Fibroblast of skin of right quadriceps (primary cell): ENCODE measurements at places on chromosomes 7 and 10.

DNA sequence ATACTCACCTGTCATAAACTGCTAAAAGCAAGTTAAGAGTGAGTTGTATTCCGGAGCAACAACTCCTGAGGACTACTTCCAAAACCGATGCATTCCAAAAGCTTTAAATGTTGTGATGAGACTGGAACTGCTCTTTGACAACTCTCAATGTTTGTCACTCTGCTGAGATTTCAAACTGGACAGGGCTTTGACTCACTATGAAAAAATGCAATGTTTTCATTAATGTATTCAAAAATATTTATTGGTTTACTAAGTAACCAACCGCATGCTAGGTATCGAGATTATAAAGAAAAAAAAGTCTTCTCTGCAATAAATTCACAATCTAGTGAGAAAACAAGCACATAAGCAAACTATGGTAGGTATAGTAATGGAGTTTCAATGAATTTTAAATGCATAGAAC, 107.9 kb upstream of the GNAI1 start:
- no peak for DNase-seq

- peak; percentile 46 for DNase-seq
These were observed 28.1 kb upstream of the GPR22 start for GRCh38 chr7:107441581-107442422.

DNA sequence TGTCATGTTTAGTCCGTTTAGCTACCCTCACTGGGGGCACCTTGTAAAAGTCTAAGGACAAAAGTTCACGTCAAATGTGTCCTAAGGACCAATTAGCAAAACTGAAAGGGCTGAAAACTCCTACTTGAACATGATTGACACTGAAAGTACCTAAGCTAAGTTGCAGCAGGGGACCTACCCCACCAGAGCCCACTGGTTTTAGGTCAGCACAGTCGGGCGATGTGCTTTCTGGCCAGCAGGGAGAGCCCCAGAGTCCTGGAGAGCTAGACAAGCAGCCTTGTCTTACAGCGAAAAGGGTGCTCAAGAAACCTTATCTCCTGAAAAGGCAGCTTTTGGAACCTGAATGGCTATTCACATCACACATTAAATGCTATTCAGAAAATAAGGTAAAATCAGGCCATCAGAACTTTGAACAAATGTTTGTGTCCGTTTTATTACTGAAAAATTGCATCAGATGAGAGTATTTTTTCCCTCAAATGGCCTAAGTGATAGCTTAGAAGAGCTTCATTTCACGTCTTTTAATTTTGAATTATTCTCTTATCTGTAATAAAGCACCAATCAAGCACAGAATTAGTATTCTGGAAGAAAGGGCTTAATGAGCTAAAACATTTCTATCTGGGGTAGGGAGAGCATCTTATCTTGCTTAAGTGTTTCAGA, 52.2 kb upstream of the MKI67 start:
- DNase-seq = no peak

DNA sequence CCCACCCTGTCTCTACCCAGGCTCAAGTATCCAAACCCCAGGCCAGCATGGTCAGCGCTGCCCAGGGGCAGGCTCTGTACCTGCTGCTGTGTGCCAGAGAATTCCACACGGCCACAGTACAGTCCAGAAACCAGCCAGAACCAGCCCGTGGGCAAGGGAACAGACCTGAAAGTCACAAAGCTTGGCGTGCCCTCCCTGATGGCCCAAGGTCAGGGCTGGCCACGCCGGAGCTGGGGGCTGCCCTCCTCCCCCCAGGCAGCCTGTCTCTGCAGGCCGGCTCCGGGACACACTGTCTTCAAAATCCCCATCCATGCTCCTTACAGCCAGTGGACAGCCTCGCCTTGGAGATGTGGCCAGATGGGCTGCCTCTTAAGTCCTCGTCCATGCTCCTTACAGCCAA, 78.4 kb downstream of the CTBP2 start:
- no peak for DNase-seq

DNA sequence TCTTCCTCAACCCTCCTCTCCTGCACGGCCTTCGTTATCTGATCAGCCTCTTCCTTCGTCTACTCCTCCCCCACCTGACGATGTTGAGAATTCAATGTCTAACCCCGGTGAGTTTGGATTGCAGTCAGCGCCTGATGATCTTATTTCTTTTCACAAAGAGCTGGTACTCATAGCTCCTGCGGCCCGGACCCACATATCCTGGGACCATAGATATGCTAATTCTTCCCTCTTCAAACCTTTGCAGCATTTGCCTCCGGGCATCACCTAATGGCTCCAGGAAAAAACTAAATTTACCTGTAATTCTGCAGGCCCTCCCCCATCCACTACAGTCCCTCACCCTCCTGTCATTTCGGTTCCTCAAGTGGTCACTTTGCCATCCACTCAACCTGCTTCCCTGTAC, 12.4 kb upstream of the DDC start:
- DNase-seq = no peak

GRCh38 chr10:98045785-98046389, 15.5 kb upstream of the CRTAC1 start:
- DNase-seq = peak; percentile 31

- no peak for DNase-seq
These were observed 49.1 kb upstream of the STEAP1B start for GRCh38 chr7:22549051-22549450.

- no peak for DNase-seq
These were observed 7.4 kb downstream of the KEL start for GRCh38 chr7:142954680-142955268.

DNA sequence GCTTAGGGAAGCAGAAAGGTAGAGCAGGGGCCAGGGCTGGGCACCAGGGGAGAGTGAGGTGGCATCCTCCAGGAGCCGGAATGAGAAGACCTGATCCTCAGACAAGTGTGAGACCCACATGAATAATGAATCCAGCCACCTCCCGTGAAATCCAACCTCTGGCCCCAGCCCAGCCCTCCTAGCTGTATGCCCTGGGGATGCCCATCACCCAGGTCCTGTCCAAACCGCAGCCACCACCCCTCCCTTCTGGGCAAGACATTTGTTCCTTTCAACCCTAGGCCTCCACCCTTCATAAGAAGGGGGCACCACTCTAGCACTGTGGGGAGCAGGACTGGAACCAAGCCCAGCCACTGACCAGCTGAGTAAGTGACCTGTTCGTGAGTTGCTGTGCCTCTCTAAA, 9.7 kb downstream of the PDZD7 start:
- no peak for DNase-seq

DNA sequence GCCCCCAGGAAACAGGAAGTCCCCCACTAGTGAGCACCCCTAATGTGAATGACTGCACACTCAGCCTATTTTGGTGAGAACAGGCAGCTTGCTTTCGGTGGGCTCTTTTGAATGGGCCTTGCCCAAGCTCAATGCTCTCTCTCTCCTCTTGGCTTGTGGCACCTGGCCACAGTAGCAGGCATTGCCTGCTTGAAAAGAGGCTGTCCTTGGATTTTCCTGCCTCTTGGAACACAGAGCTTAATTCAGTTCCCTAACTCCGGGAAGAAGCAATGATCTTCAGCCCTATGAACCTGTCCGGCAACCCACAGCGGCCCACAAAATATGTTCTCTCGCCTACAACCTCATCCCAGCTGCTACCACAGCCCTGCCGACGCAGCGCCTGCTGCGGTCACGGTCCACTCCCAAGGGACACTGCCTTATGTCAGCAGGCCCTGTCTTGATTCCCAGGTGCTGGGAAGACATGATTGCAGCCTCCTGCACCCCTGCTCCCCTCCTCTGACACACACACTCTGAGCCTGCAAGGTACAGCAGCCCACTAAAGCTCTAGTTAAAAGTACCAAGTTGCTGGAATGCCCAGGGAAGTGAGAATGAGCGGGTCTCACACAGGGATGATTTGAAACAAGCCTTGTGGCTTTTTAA, 715.5 kb upstream of the GALNT17 start:
- DNase-seq = no peak

- no peak for DNase-seq
These were observed 35.8 kb downstream of the GNAI1 start for GRCh38 chr7:80170445-80170844.

- DNase-seq = no peak
These were observed 37.8 kb downstream of the STEAP4 start for GRCh38 chr7:88268858-88269257.

GRCh38 chr7:123975084-123975483, 50.0 kb downstream of the SPAM1 start:
- DNase-seq = no peak
